CD4-positive, alpha-beta T cell treated with Interleukin-17A for 1 hour (primary cell): ENCODE measurements at places on chromosomes 2 and 18.

GRCh38 chr2:205684871-205685313 is 2.6 kb downstream of the NRP2 start:
- DNase-seq = no peak

DNA sequence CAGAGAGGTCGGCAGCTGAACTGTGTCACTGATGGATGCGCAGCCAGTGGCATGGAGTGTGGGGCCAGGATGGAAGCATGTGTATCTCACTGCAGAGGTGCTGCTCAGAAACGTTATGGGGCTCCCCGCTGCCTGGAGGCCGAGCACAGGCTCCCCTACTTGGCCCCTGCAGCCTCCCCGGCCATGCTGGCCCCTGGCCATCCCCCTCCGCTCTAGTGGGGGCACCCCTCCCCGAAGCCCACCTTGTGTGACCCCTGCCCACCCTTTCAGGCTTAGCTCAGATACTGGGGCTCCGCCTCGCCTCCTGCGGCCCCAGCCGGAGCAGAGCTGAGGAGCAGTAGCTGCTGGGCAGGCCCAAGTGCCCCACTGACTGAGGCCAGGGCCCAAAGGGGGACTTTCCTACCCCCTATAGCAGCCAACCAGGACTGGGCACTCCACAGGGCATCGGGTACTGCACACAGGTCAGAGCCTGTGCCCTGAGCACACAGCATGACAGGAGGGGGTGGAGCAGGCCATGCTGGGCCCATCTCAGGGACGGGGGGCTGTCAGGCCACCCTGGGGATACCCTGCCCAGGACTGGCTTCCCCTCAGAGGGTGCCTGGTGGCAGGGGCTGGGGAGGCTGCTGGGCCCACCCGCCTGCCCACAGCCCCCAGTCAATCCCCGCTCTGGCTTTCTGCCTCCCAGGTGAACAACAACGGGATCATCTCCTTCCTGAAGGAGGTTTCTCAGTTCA is 31.3 kb downstream of the SNED1 start:
- no peak for DNase-seq

- DNase-seq = peak; percentile 53
These were observed 117.3 kb downstream of the DPP4 start for GRCh38 chr2:161956738-161957137.

GRCh38 chr2:217650716-217651360 is 352.0 kb downstream of the TNS1 start:
- DNase-seq = peak; percentile 35

GRCh38 chr18:41378598-41378997 is 576.4 kb upstream of the PIK3C3 start:
- no peak for DNase-seq

GRCh38 chr18:9055626-9056025 is 46.9 kb upstream of the NDUFV2 start:
- no peak for DNase-seq

DNA sequence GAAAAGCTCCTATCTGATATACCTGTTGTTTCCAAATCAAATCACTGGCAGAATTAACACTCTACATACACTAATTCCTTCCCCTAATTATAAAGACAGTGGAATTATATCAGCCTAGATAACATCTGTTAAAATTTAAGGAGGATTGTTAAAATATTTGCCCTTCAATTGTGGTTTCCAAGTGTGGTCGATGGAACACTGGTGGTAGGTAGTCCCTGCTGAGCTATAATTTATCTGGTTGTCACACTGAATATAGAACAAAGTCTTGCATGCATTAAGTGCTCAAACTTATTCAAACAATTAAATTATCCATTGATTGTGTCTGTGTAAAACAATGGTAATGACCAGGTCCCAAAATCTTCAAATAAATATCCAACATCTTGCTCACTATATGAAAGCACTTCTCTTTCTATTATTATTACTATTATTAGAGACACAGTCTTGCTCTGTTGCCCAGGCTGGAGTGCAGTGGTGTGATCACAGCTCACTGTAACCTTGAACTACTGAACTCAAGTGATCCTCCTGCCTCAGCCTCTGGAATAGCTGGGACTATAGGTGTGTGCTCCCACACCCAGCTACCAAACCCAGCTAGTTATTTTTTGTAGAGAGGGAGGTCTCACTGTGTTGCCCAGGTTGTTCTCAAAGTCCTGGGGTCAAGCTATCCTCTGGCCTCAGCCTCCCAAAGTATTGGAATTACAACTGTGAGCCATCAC is 12.0 kb downstream of the CDH2 start:
- no peak for DNase-seq

GRCh38 chr2:195562570-195563566 is 94.2 kb upstream of the SLC39A10 start:
- DNase-seq = no peak

- no peak for DNase-seq
These were observed 113.3 kb downstream of the TFCP2L1 start for GRCh38 chr2:121171625-121172119.

DNA sequence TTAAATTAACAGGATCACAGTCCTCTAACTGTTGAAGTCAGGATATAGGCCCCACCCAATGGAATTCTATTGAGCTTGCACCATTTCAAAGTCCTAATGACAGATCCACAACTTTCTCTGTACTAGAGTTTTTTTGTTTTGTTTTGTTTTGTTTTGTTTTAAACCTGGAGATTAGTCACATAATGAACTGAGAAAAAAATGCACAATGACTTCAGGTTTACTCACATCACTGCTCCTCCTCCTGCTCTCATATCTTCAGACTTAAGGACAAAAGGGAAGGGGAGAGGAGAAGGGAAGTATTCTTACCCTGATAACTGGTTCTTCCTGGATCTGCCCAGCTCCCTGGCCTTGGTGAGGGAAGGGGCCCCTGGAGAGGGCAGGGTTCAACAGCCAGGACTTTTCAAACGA is 208.2 kb upstream of the EPHA4 start:
- DNase-seq = no peak

- DNase-seq = no peak
These were observed 19.3 kb downstream of the SPEG start for GRCh38 chr2:219453671-219454590.

DNA sequence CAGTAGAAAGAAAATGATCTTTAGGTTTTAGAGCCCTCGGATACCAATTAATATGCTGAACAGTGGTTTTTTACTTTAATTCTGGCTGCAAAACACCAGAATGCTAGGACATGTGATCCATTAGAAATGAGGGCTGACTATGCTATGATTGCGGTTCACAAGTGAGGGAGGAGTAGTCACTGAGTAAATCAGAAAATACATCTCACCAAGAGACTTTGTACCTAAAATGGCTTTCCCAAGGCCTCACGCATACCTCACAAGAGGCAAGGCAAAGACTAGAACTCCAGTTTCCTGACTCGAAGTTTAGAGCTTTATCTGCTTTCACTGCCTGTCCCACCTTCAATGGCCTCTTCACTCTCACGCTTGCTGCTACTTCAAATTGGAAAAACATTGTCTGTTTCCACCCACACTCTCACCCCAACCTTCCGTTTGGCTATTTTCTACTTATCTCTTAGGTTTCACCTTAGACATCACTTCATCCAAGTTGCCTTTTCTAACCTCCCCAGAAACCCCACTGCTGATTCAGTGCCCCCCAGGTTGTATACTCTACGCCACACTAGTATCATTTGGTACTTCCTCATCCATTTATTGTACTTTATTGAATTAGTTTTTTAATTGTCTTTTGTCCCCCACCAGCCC is 5.1 kb upstream of the MBD2 start:
- no peak for DNase-seq

- DNase-seq = no peak
These were observed 37.7 kb upstream of the SMAD2 start for GRCh38 chr18:47968006-47968676.

DNA sequence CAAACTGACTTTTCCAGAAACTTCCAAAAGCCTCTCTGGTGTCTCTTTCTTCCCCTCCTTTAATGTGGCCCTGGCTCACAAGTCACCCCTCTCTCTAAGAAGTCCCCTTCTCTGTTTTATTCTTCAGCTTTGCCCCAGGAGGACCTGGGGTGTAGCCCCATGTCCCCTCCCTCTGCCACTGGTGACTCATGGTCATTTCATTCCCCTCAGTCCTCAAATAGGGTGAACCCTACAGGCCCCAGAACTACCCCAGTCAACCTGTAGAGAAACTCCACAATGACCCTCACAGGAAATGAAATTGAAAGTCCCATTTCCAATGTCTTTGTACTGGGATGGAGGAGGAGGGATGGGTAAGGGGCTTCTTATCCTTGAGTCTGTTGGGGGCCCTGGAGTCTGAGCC is 6.2 kb upstream of the SPEG start:
- no peak for DNase-seq

DNA sequence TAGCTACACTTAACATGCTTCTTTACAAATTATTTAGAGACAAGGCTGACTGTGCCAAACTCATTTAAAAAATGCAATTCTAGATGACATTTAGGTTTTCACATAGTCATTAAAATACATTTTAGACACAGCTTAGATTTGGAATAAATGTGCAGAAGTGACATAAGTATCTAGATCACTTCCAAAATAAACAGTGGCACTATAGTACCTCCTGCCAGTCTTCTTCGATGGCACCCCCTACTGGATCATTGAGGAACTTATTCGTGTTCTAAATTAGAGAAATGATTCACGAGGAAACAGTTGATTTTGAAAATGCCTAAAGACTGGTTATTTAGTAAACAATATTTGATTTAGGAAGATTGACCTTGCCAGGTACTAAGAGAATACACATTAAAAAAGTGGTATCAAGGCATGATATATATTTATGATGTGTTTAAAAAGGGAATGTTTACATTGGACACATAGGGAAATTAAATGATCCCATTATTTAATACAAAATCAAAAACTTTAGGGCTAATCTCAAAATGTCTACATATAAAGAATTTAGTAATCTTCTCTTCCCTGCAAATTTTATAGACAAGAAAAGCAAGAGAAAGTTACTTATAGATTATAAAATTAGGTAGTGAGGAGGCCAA is 323.9 kb downstream of the XIRP2 start:
- DNase-seq = peak; percentile 16

GRCh38 chr2:71891719-71892422 is 255.8 kb downstream of the CYP26B1 start:
- DNase-seq = no peak

DNA sequence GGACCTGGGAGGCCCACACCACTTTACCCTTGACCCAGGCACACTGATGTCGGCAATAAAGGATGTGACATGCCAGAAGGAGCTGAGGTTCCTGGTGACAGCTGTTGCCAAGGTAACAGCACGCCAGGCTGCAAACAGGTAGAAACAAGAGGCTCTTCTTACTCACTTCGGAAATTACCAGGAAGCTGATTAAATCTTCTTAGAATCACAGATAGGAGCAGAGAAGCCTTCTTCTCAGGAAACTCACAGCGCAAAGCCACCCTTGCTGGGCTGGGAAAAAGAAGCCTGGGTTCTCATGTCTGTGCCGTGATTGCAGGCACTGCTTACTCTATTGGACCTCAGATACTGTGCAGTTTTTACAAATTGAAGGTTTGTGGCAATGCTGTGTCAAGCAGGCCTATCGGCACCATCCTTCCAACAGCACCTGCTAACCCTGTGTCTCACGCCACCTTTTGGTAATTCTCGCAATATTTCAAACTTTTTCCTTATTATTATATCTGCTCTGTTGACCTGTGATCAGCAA is 61.0 kb upstream of the TAF1B start:
- DNase-seq = peak; percentile 92

DNA sequence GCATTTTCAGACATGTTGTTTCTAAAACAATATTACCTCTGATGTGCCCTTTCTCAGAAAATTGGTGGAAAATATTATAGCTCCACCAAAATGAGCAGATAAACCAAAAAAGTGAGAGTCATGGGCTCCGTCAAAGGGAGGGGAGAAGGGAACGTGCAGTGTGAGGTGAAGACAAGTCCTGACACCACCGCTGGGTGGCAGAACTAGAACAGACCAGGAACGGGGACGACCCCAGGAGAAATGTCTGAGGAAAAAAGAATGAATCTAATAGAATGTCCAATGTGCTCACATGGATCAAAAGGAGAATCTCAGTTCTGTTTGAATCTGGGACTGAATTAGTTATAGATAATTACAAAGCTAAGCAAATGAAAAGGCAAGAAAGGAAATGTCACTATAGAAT is 22.6 kb upstream of the BCL2 start:
- peak; percentile 42 for DNase-seq

- DNase-seq = no peak
These were observed 84.0 kb downstream of the EVA1A start for GRCh38 chr2:75476761-75477160.

DNA sequence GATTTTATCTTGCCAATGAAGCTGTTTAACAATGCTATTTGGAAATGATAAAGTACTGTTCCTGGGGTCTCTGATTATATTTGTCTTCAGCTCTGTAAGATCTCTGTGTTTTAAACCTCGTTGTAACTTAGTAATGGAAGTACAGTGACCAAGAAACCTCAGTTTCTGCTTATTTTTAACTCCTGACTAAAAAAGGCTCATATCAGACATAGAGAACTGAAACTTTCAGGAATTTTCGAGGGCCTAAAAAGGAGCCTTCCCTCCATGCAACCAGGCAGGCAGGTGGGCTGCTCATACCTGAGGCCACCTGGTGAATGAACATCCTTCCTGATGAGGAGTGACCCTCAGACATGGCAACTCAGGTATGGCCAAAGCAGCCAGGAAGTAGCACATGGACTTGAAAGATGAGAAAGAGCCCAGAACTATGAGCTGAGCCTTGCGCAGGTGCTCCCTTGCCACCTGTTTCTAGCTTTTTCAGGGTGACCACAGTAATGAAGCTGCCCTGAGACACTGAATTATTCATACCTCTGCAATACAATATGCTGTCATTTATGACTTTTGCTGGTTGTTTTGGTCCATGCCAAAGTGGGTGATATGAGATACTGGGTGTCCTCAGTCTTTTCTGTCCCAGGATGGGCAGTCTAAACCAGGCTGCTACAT is 23.9 kb downstream of the MYO3B start:
- no peak for DNase-seq

DNA sequence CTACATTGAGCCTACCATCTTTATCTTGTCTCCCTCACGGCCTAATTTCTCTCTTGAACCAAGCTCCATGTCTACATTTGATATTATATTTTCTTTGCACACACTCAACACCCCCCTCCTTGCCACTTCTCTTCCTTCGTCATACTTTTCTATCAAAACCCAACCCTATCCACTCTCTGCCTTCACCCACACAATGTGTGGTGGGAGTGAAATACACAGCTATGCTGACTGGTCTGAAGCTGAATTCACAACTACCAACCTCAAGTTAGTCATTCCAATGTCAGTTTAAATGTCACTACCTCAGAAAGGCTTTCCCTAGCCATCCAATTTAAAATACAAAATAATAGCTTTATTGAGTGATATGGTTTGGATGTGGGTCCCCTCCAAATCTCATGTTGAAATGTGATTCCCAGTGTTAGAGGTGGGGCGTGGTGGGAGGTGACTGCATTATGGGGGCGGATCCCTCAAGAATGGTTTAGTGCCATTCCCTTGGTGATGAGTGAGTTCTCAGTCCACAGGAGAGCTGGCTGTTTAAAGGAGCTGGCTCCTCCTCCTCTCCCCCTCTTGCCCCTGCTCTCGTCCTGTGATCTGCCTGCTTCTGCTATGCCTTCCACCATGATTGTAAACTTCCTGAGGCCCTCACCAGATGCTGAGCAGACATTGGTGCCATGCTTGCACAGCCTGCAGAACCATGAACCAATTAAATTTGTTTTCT is 112.1 kb downstream of the DTNB start:
- DNase-seq = no peak
